Stimulated activated CD8-positive, alpha-beta memory T cell treated with anti-CD3 and anti-CD28 coated beads, Interleukin-2, amount 100 ng/mL, for 1 hour (primary cell): ENCODE measurements at places on chromosomes 11 and 22.

GRCh38 chr22:36901411-36902142, 11.9 kb upstream of the CSF2RB start:
- DNase-seq, result no peak

DNA sequence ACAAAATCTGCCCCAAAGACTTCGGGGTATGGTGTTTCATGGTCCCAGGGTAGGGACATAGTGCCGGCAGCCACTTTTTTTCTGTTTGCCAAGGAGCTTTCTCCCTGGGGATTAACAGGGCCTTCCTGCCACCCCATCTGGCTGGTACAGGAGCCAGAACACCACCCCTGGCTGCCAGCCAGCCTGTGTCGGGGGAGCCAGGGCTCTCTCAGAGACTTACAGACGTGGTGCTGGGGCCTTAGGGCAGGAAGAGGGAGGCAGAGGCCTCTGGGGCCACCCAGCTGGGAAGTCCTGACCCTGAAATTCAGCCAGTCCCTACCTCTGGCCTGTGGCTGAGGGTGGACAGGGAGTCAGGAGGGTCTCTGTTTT, 52.4 kb upstream of the CDON start:
- no peak for DNase-seq

DNA sequence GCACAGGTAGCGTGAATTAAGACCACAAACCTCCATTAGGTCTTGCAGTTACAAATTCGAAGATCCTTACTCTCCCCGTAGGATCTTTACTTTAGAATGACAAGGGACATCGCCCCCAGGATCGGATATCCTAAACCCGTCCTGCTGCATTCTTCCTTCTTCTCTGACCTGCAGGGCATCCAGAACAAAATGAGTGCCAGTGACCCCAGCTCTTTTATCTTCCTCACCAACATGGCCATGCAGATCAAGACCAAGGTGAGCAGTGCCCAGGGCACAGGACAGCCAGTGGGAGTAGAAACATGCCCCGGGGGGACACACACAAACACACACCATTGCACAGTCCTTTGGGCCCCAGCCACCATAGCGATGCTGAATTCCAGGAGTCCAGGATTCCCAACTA, 42.6 kb upstream of the MPEG1 start:
- DNase-seq, result no peak

DNA sequence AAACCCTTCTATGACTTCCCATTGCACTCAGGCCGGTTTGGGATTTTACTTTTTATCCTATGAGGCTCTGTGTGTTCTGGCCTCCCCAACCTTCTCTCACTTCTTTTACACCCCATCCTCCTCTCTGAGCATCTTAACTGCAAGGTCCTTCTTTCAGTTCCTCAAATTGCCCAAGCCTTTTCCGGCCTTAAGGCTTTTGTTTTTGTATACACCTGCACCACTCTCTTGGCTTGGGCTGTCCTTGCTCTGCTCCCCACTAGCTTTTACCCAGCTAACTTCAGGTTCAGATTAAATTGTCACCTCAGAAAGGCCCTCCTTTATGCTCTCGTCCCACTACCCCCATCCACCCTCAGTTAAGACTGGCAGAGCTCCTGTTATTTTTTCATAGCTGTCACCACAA, 55.5 kb downstream of the FAM83F start:
- DNase-seq, result no peak

DNA sequence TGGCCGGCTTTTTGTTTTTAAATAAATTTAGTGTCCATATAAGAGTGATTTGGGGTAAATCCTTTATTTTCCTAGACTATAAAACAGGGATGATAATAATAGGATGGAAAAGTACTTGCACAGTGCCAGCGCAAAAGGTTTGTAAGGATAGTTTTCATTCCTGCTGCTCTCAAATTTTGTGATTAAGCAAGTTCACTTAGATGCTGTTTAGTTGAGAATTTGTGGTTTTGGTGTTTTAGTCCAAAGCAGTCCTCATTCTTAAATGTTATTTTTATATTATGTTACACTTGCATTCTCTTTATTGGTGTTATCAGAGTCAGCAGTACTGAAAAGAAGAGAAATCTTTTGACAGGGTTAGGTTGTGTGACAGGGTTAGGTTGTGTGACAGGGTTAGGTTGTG, 47.9 kb downstream of the PPP6R3 start:
- DNase-seq, result no peak

DNA sequence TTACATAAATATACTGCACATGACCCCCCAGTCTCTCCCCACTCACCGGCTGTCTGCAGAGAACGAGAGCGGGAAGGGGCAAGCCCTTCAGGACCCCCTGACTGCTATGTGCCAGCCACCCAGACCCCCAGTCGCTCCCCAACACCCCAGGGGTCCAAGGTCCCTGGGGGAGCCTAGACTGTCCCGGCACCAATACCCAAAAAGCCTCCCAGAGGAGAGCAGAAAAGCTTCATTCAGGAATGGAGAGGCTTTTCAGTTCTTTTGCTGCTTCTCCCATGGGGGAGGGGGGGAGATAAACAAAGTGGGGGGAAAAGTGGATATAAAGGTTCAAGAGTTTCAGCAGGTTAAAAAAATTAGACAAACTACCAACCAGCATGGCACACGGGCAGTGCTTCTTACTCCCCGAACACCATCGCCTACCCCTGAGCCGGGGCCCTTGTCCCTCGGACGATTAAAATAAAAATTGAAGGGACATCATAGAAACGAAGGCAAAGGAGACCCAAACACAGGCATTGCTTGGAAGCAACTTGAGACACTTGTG, 1.3 kb downstream of the CSNK1E start:
- no peak for DNase-seq

GRCh38 chr11:60981515-60981914, 10.0 kb downstream of the CD6 start:
- DNase-seq, result no peak

- no peak for DNase-seq
These were observed 9.7 kb downstream of the CD5 start for GRCh38 chr11:61111786-61112517.

DNA sequence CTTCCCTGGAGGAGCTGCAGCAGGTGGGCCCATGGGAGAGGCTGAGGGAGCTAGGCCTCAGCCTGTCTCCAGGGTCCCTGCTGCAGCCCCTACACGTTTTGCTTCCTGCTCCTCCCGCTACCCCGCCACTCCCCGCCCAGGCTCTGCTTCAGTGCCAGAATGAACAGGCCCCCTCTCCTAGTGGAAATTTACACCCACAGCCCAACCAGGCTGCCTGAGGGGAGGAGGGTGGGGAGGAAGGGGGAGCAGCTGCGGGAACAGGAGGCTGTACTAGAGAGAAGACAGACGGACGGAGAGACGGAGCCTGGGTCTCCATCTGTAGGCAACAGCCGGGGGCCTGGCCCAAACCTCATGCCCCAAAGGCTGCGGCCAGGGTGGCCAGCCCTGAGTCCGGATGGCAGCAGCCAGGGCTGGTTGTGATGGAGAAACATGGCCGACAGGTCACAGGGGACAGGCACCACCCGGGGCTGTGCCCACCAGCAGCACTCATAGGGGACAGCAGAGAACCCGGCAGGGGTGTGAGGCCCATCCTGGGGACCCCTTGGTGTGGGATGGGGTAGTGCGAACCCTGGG, 20.6 kb downstream of the FLRT1 start:
- DNase-seq, result no peak

DNA sequence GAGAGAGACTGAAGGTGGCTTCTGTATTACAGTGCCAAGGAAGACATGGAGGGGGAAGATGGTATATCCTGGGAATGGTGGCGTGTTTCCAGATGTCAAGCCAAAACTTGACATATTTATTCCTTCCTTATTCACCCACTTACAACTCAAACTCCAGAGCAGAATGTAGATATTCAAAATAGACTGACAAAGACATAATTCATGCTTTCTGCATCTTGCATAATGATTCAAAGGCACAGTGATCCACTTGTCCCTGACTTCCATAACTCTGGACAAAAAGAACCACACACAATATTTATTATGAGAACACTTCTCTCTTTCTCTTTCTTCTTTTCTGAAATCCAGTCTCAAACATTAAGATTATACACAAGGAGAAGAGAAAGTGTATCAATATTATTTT, 48.9 kb downstream of the SLC17A6 start:
- no peak for DNase-seq

GRCh38 chr11:119092880-119093842, 8.5 kb downstream of the HMBS start:
- DNase-seq, result no peak

DNA sequence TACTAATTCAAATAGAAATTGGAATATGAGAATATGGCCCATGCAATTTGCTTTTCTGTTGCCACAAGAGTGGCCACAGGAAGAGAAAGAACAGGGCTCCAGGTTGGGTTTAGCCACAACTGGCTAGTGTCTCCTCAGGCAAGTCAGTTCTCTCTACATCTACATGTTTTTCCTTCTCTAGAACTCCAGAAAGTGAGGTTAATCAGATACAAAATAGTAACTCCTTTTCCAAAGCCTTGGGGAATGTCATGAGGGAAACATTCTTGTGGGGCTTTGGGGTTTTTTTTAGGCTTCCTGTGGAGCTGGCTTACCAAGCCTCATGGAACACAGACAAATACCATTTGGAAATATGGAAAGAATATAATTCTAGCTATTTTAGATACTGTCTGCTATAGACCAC, 161.6 kb downstream of the NAV2 start:
- DNase-seq, result no peak

DNA sequence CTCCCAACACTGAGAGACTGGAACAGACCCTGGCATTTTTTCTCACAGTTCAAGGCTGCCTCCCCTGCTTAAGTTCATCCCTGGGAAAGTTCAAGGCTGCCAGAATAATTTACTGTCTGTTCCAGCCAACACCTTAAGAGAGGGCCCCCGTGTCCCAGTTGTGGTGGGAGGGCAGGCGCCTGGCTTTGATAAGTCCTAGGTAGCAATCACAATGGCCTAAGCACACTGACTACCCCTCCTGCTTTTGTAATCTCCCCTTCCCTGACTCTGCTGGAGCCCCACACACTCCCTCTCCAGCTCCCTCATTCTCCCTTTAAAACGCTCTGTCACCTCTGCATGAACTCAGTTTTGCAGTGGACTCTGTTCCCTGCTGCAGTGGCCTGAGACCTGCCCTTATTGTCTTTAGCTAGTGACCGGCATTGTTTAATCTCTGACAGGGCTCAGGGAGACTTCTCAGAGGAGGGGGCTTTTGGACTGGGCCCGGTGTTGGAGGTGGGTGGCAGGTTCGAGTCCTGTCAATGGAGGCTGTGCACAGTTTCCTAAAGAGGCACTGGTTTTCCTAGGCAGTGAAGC, 507.2 kb downstream of the TBC1D22A start:
- no peak for DNase-seq

DNA sequence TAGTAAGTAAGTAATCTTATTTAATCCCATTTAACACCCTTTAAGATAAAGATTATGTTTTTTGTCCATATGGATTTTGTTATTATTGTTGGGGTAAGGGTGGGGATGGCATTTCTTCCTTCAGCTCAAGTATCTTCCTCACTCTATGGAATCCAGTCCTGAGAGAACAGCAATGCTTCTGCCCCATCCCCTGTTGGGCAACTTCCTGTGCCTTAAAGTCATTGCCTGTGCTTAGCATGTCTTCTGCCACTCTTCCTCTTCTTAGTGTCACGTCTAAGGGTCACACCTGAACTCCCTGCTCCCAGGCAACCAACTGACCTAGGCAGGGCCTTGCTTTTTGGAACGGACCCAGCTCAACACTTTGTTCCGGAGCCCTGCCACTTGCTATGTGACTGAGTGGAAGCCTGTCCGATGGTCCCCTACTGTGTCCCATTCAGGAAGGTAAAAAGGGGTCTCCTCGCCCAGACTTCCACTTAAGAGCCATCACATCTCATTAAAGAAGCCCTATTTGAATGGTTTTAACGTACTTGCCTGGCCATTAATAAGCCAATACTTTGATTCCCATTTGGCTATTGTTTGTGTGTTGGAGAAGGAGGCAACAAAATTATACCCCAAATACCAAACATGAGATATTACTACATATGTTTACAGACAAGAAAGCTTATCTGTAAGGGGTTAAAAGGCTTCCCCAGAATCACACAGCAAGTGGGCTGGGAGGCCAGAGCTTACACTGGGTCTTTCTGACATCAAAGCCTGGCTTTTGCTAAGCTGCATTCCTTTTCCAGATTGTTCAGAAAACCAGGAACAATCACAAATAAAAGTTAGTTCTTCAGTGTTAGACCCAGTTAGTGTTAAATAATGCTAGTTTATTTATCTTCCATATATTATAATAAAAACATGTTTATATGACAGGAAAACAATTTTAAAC, 59.2 kb downstream of the RAB38 start:
- DNase-seq, result no peak

DNA sequence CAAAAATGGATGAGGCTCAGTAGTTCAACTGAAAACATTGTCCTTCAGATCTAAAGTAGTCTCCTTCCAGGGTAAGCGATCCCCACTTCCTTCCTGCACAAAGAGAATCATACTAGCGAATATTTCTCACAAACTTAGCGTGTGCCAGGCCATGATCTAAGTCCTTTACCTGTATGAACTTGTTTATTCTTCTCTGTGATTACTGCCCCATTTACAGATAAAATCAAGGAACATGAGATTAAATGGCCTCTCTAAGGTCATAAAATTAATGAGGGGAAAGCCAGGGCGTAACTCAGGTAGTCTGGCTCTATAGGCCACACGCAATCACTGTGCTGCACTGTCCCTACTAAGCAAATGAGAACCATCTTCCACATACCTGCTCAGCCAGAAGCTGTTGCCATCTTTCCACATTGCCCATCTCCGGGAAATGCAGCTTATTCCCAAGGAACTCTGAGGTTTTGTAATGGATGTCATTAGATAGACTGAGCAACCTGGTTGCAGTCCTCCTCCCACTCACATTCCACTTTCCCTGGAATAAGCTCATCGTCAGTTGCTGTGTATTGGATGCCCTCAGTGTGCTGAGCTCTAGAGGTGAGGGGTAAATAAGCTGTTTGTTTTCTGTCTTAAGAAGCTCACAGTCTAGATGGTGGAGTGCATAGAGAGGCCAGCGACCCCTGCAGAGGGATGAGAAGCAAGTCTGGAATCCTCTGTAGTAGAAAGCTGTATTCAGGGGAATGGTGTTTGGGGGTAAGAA, 146.3 kb downstream of the SNX19 start:
- no peak for DNase-seq

DNA sequence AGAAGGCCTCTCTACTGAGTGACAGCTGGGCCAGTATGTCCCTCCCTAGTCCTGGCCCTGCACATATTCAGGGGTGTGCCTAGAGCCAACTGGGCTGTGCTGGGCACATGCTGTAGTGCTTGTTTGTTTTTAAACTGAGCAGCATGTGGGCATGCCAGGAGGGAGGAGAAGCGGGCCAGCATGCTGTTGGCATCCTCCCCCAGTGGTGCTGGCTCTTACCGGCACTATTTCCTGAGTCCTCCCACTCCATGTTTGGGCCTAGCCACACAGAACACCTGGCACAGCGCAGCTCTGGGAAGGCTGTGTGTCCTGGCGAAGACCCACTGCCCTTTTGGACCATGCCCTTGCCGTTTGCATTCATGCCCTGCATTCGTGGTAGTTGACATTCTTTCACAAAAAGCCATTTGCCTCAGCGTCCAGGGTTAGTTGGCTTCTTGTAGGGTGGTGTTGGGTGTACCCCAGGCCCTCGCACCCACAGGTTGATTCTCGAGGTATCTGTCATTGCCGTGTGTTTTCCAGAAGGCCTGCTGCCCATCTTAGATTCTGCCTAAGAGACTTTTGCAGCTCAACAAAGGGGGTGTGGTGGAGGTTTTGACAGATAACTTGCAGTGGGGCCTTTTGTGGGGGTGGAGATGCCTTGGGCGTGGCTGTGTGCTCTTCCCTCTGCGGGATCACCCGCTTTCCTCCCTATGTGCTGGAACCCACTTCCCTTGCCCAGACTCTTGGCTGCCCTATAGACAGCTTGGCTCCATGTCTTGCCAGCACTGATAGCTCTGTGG, 13.6 kb downstream of the DGCR8 start:
- no peak for DNase-seq
